ENCODE measurements at places on chromosomes 13 and 19.

DNA sequence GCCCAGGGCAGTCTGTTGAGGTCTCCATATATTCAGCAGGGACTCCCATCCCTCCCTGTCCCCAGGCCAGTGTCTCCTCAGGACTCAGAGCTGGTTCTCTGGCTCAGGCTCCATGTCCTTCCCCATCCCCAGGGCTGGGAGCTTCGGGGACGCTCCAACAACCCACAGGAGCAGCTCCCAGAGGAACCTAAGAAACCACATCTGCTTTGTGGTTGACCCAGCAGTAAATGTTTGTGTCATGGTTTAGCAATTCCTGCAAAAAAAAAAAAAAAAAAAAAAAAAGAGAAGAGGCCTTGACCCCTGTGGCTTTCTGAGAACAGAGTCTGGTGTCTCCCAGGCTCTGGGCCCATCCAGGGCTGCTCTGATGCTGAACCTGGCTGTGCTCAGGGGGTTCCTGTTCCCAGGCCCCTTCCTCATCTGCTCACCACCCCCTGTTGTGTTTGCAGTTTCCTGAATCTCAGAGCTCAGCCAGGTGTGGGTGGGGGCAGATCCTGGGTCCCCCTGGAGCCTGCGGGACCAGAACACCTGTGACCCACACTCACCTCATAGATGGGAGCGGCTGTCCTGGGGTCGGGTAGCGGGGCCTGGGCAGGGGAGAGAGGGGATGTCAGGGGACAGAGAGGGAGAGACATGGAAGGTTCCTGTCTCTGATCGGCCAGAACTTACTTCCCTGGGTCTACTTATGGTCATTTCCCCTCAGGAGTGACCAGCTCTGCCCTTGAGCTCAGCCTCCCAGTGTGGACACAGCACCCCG lies 25.2 kb upstream of the CEACAM1 start:
- no peak for DNase-seq

DNA sequence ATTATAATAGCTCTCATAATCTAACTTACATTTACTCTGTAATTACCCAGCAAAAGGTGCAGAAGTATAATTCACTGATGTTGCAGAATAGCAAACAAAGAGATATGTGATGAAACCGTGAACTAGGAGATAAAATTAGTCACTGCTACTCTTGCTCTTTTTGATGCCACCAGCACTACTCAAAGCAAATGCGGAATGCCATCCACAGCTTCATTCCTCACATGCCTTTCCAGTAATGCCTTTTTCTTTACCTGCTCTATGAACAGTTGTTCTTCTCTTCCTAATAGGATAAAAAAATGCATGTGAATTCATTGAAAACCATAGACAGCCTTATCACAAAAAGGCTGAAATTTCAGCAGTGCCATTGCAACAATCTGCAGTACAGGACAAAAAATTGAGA lies 1129.5 kb downstream of the DIAPH3 start:
- no peak for DNase-seq

DNA sequence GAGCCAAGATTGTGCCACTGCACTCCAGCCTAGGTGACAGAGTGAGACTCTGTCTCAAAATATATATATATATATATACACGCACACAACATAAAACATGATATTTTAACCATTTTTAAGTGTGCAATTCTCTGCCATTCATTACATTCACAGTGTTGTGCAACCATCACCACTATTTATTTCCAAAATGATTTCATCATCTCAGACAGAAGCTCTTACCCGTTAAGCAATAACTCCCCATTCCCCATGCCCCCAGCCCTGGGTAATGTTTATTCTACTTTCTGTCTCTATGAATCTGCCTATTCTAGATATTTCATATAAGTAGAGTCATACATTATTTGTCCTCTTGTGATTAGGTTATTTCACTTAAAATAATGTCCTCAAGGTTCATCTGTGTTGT lies 20.3 kb downstream of the WDR88 start:
- no peak for DNase-seq

DNA sequence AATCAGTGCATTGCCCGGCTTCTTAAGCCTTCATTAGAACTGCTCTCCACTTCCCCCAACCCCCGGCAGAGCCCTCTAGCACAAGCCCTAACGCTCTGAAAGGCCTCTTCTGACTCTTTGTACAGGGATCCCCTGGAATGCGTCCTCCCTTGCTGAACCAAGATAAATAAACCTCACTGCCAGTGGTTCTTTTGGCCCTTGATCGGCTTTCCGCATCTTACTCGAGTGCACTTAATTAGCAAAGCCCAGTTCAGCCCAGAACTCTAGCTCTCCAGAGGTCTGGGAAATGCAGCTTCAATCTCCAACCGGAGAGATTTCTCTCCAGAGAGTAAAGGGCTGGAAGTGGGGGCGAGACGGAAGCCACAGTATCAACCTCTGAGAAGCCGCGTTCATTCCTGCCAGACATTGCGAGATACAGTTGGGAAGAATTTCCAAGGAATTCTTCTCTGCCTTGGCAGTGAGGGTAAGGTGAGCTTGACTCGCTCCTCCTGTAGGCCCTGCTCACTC lies 8.7 kb upstream of the ZNF444 start:
- no peak for DNase-seq

- DNase-seq: no peak
Observed at GRCh38 chr19:54035215-54036178, 28.2 kb downstream of the VSTM1 start.

- no peak for DNase-seq
Observed at GRCh38 chr13:69683921-69684686, 423.5 kb upstream of the ATXN8OS start.

GRCh38 chr13:112857914-112858490 lies 111.0 kb upstream of the MCF2L start:
- no peak for DNase-seq

- DNase-seq: no peak
Observed at GRCh38 chr13:37369616-37370015, 229.0 kb downstream of the POSTN start.

All from NCI-H1048 (cell line).